Fibroblast of pulmonary artery (primary cell): ENCODE measurements at places on chromosomes 16 and 17.

- DNase-seq = no peak
Observed at GRCh38 chr17:82786427-82786826, 34.6 kb downstream of the TBCD start.

DNA sequence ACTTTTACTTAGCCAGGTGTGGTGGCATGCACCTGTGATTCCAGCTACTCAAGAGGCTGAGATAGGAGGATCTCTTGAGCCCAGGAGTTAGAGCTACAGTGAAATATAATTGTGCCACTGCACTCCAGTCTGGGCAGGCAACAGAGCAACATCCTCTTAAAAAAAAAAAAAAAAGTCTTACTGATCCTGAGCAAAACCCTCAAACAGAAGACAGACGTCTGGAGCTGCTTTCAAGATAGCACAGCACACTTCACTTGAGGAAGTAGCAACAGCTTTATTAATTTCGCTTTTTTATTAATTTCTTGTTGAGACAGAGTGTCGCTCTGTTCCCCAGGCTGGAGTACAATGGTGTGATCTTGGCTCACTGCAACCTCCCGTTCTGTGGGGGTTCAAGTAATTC lies 10.2 kb upstream of the GGA2 start:
- no peak for DNase-seq

- peak; percentile 99 for DNase-seq
Observed at GRCh38 chr17:69047368-69048263, 13.1 kb downstream of the ABCA9 start.

DNA sequence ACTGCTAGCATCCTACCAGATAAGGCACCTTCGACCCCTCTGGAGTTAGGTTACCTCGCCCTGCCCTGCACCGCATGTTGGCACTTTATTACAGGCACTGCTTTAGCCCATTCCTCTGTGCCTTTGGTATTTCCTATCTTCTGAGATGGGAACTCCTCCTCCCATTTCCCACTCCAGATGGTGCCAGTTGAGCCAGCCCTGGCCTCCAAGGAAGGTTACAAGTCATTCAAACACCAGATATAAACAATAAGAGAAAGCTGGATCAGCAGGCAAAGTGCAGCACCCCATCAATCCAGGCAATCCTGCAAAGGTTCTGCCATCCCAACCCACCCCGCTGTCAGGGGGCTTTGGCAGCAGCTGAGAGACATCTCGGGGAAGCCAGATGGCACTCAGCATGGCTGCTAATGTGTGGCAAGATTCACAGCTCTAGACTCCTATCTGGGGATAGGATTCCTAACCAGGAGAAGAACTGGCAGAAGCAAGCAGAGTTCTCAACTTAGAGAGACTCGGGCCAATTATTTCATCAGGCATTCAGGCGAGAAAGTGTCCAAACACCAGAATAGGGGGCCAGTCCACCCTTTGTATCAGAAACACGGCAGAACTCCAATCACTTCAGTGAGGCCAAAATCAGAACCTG lies 113.0 kb downstream of the COPRS start:
- DNase-seq = no peak

DNA sequence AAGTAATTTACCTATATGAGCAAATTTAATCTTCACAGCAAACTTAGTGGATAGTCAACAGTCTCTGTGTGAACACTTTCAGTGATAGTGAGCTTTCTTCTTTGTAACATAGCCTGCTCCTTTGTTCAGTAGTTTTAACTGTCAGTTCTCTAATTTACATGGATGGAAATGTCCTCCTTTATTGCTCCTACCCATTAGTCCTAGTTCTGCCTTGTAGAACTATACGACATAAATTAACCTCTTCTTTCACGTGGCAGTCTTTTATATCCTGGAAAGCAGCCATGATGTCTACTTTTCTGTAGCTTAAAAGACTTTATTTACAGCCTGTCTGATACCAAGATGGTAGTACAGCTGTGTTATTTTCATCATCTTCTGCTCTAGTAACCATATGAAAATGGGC lies 143.6 kb downstream of the TANC2 start:
- no peak for DNase-seq

GRCh38 chr16:58506241-58507194 lies 6.6 kb downstream of the NDRG4 start:
- DNase-seq = no peak

DNA sequence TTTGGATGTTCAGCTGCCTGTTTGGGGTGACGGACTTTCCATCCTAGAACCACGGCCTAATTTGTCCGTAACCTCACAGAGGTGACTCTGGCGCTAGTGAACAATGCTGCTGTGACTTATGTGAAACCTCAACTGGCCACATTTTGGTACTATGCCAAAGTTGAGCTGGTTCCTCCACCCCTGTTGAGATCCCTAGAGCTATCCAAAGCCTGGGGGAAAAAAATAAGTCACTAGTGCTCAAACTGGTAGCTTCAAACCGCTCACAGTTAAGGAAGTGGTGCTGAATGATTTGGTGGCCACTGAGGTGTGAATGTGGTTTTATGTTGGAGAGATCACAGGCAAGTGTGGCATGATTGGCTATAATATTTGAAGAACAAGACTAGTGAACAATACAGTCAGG lies 11.3 kb upstream of the TUBG2 start:
- no peak for DNase-seq

- DNase-seq = no peak
Observed at GRCh38 chr16:10941127-10941933, 938 bp downstream of the DEXI start.

GRCh38 chr17:15291674-15292361 lies 26.7 kb upstream of the PMP22 start:
- peak; percentile 36 for DNase-seq

- no peak for DNase-seq
Observed at GRCh38 chr17:68328676-68329075, 37.4 kb downstream of the ARSG start.

DNA sequence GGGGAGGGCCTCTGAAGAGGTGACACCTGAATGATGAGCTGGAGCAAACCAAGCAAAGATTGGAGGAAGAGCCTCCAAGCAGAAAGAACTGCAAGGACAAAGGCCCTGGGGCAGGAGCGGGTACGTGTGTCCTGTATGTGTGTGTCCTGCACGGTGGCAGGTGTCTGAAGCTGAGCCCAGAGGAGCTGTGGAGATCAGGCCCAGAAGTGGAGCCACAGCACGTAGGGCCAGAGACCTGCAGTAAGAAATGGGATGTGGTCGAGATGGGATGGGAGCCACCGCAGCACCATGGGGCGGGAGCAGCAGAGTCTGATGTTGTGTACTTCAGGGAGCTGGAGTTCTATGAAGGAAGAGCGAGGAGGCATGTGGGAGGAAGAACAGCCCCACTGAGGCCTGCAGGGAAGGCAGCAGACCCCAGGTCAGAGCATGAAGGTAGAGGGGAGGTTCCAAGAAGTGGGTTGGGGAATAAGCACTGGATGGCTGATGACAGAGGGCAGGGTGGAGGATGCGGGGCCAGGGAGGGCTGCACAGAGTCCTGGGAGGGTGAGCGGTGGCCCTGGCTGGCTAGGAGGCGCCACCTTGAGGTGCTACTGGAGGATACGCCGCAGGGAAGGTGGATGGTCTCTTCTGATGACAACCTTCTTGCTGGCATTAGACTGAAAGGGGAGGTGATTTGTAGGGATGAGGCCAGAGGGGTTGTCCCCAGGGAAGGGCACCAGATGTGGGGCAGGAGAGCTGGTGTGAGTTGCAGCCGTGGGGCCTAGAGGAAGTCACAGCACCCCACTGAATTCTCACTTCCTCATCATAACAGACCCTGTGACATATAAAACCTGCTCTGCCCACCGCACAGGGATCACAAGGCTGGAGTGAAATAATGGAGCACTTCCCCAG lies 10.6 kb upstream of the CETP start:
- peak; percentile 66 for DNase-seq

- DNase-seq = no peak
Observed at GRCh38 chr17:13835151-13835550, 233.4 kb upstream of the HS3ST3A1 start.

GRCh38 chr17:4594931-4595684 lies 10.8 kb downstream of the SMTNL2 start:
- DNase-seq = no peak

GRCh38 chr16:56266641-56267607 lies 75.6 kb downstream of the GNAO1 start:
- no peak for DNase-seq

- no peak for DNase-seq
Observed at GRCh38 chr17:48542698-48543106, 2.2 kb downstream of the HOXB2 start.
